ENCODE measurements at places on chromosomes 2 and 18.

GRCh38 chr2:207161247-207162123 lies 4.3 kb downstream of the KLF7 start:
- DNase-seq, result peak; percentile 81

DNA sequence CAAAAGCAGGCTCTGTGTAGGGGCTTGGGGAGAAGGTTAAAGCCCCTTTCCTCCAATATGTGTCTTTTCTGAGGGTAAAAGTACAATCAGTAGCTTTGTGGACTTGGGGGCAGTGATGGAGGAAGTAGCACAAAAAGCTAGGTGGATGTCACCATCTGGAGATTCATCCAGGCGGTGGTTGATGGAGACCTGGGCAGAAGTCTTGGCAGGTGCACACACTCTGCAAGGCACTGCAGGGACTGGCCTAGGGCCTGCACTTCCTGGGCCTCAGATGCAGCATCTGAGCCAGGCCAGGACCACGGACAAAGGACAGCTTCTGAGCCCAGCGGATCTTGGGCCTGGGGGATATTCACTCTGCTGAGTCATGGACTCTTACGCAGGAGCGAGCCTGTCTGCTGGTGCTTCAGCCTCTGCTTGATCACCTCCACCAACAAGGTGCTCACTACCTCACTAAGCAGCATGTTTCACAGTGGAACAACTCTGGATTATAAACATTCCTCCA lies 391.1 kb downstream of the TNS1 start:
- DNase-seq, result no peak

DNA sequence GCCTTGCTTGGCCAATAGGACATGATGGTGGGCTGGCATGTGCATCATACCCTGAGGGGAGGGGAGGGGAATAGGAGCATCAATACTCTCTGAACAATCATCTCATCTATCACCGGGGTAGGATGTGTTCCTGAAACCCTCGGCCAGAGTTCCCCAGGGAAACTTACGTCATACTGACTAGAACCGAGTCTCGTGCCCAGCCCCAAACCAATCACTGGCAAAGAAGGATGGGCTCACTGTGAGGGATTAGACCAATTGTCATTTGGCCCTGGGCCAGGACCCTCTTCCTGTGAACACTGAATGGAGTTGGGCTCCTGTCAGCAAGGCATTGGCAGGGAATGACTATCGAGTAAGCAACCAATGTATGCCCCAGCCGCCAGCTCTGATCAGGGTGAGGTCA lies 261.5 kb downstream of the MYCN start:
- no peak for DNase-seq

DNA sequence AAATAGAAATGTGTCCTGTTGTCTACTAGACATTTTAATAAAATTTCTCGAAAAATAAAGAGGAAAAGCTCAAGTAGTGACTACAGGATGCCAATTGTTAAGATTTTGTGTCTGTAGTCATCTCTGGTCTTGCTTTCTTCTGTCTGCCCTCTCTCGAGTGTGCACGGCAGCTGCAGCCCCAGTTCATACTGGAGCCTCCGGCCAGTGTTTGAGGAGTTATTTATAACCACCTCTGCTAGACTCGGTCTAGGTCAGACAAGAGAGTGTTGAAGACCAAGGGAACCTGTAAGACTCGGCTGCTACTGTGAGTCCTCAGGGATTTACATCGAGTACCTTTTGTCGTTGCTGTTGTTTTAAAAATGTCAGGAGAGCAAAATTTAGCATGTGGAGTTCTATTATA lies 810.1 kb upstream of the POU3F3 start:
- no peak for DNase-seq

DNA sequence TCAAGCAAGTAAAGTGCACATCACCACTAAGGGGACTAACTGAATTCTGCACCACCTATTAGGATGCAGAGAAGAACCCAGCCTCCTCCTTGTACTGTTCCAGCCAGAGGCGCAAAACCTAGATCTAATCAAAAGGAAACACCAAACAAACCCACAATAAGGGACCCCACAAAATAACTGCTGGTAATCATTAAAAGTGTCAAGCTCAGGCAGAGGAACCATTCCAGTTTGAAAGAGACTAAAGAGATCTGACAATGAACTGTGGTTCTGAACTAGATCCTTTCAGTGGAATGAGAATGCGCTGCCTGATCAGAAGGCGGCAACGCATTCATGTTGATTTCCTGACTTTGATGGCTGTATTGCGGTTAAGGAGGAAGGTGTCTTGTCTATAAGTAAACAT lies 16.8 kb downstream of the HDLBP start:
- no peak for DNase-seq

Measured in glomerular endothelial cell (primary cell).